Esophagus muscularis mucosa (tissue), 4 donors: ENCODE measurements at places on chromosomes 7 and 10. TPM values are rescaled to one million over a fixed set of nuclear protein-coding genes. Genes with fewer than 3 reads are reported as not detected.

DNA sequence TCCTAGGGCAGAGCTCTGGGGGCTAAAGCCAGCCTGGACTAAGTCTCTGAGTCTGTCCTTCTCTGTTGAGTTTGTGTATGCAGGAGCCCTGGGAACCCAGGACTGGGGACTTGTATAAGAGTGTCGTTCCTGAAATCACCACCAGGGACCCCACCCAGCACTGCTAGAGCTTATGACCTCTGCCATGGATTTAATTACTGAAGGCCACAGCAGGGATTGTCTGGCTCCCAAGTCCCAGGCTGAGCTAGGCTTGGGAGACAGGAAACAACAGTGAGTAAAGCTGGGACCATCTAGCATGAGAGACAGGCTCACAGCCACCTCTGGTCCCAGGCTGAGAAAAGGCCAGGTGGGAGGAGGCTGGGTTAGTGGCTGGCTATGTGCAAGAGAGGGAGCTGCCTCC lies 1.4 kb upstream of the TSPAN15 start:
- no peak overlapping the region for H3K4me3 ChIP-seq
- peaks cover 73% of the 10 kb centered on the region for H3K4me1 ChIP-seq
- H3K36me3 ChIP-seq, result no peaks in the 10 kb centered on the region
- H3K27me3 ChIP-seq, result no peaks in the 10 kb centered on the region

DNA sequence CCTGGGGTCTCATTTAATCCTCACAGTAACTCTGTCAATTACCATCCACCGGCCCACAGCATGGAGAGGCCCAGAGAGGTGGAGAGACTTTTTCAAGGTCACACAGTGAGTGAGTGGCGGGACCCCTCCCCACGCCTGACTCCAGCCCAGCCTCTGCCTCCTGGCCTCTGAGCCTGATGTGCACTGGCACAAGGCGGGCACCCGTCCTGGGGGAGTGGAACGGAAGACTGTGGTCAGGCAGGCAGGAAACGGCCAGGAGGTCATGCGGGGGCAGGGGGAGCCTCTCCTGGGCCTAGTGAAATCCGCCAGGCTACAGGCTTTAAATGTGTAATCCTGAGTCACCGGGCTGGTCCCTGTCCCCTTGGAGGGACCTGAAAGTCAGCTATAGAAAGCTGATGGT lies 32.2 kb downstream of the ZCCHC24 start:
- peak overlapping the region; percentile 37 for H3K27ac ChIP-seq
- H3K4me1 ChIP-seq, result peaks cover 18% of the 10 kb centered on the region
- no peak overlapping the region for H3K4me3 ChIP-seq
- H3K36me3 ChIP-seq, result peaks cover 45% of the 10 kb centered on the region
- DNase-seq, result no peak
- H3K27me3 ChIP-seq, result no peaks in the 10 kb centered on the region

GPR37 gene
- total RNA-seq, result 5.0 TPM

ZNF735 gene
- not detected for total RNA-seq

MMRN2 gene
- total RNA-seq, result 46.6 TPM

C10orf62 gene
- not detected for total RNA-seq

DNA sequence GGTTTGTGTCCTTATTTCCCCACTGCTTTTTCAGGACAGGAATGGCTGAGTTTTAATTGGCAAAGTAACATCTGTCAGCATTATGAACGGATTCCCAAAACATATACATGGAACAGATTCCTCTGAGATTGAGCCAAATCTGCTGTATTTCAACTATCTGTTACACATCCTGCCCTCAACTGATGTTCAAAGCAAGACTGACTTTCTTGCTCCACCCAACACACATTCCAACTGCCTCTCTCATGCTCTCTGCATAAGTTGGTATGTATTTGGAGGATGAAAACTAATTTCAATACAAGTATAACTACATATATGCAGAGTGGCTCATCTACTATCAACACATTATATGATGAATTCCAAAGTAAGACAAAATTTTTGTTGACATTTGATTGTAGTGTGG lies 342.2 kb downstream of the GATA3 start:
- no peaks in the 10 kb centered on the region for H3K27me3 ChIP-seq
- H3K4me3 ChIP-seq, result no peak overlapping the region
- H3K4me1 ChIP-seq, result no peaks in the 10 kb centered on the region
- DNase-seq, result no peak
- no peaks in the 10 kb centered on the region for H3K36me3 ChIP-seq
- no peak overlapping the region for H3K27ac ChIP-seq

GRCh38 chr10:116470768-116471415 lies 43.2 kb downstream of the PNLIPRP3 start:
- H3K4me1 ChIP-seq, result no peaks in the 10 kb centered on the region
- DNase-seq, result no peak
- H3K36me3 ChIP-seq, result no peaks in the 10 kb centered on the region
- H3K27me3 ChIP-seq, result no peaks in the 10 kb centered on the region

GRCh38 chr10:122954731-122955050 lies 664 bp upstream of the C10orf88 start:
- no peak for DNase-seq
- peaks cover 25% of the 10 kb centered on the region for H3K4me1 ChIP-seq
- no peaks in the 10 kb centered on the region for H3K36me3 ChIP-seq
- H3K4me3 ChIP-seq, result peak overlapping the region; percentile 97

NYAP1 gene
- total RNA-seq, result 2.1 TPM
